Heart right ventricle (tissue), 16 donors: ENCODE measurements at places on chromosomes 5 and 9.

DNA sequence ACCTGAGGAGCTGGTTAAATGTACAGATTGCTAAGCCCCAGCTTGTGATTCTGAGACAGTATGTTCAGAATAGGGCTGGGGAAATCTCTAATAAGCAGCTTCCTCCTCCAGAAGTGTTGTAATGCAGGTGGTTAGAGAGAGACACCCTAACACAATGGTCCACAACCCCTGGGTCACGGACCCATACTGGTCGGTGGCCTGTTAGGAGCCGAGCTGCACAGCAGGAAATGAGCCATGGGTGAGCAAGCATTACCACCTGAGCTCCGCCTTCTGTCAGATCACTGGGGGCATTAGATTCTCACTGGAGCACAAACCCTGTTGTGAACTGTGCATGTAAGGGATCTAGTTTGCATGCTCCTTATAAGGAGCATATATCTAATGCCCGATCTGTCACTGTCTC is 61.8 kb downstream of the SLC36A1 start:
- DNase-seq: no peak
- no peak overlapping the region for H3K27ac ChIP-seq
- no peaks in the 10 kb centered on the region for H3K36me3 ChIP-seq
- no peaks in the 10 kb centered on the region for H3K27me3 ChIP-seq
- no peak overlapping the region for H3K4me3 ChIP-seq
- H3K4me1 ChIP-seq: no peaks in the 10 kb centered on the region

DNA sequence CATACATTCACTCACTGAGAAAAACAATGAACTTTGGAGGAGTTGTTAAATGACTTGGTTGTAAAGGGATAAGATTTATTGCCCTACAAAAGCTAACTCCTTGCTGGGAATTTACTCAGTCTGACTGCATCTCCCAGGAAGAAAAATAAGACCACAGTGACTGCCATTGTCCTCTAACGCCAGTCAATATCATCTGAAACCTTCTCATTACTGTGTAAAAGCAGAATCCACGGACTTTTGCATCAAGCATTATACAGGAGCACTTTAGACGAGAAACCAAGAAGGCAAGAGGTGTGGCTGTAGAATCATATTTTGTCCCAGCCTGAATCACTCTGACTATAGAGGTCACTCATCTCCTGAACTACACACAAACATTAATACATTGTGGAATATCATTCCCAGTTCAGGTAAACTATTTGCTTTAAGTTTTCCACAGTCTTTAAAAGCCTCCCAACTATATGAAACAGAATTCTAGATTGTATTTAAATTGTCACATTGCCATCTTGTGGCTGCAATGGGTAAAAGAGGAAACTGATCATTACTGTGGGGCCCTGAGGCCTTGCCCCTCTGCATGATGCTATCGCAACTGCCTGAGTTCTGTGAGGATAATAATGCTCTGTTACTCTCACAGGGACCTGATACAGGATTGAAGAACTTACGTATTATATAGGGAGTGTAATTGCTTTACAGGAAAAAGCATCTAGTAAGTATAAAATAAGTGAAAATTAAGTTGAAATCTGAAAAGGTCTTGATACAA is 142.9 kb downstream of the SLCO4C1 start:
- no peak overlapping the region for H3K27ac ChIP-seq
- H3K36me3 ChIP-seq: no peaks in the 10 kb centered on the region
- no peak for DNase-seq
- no peak overlapping the region for H3K4me3 ChIP-seq
- no peaks in the 10 kb centered on the region for H3K27me3 ChIP-seq

DNA sequence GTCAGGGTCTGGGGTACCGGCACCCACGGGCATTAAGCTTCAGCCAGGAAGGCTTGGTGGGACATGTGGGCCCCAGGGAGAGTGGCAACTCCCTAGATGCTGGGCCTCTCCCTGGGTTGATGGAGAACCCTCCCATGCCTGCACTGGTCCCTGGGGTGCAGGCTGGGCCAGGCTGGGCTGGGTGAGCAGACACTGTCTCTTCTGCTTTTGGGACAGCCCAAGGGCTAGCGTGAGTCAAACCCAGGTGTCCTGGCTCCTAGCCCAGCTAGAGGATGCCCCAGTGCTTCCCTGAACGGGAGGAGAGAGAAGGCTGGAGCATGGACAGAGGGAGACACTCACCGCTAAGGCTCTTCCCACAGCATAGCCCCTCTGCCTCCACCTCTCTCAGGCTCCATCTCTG is 5.7 kb upstream of the AQP7 start:
- no peaks in the 10 kb centered on the region for H3K27me3 ChIP-seq
- H3K36me3 ChIP-seq: no peaks in the 10 kb centered on the region
- peaks cover 10% of the 10 kb centered on the region for H3K4me1 ChIP-seq
- no peak overlapping the region for H3K4me3 ChIP-seq
- no peak for DNase-seq
- H3K27ac ChIP-seq: no peak overlapping the region

- no peak overlapping the region for H3K27ac ChIP-seq
- DNase-seq: no peak
- no peaks in the 10 kb centered on the region for H3K4me1 ChIP-seq
- no peaks in the 10 kb centered on the region for H3K36me3 ChIP-seq
- H3K27me3 ChIP-seq: no peaks in the 10 kb centered on the region
These were observed 7.0 kb upstream of the SIL1 start for GRCh38 chr5:139205124-139205523.

GRCh38 chr9:128416432-128417019 is 4.1 kb upstream of the CERCAM start:
- H3K27me3 ChIP-seq: peaks cover 83% of the 10 kb centered on the region
- H3K4me3 ChIP-seq: no peak overlapping the region

GRCh38 chr9:110133059-110133458 is 74.9 kb downstream of the C9orf152 start:
- H3K4me3 ChIP-seq: no peak overlapping the region
- H3K27me3 ChIP-seq: no peaks in the 10 kb centered on the region
- peaks cover 20% of the 10 kb centered on the region for H3K36me3 ChIP-seq
- H3K4me1 ChIP-seq: peaks cover 87% of the 10 kb centered on the region

- H3K4me1 ChIP-seq: peaks cover 39% of the 10 kb centered on the region
- DNase-seq: no peak
- H3K27me3 ChIP-seq: no peaks in the 10 kb centered on the region
- no peak overlapping the region for H3K27ac ChIP-seq
- H3K36me3 ChIP-seq: no peaks in the 10 kb centered on the region
- H3K4me3 ChIP-seq: no peak overlapping the region
These were observed 32.8 kb downstream of the ZNF608 start for GRCh38 chr5:124713595-124713994.

GRCh38 chr5:109656829-109657228 is 32.9 kb upstream of the MAN2A1 start:
- no peak overlapping the region for H3K27ac ChIP-seq
- DNase-seq: peak; percentile 15
- no peak overlapping the region for H3K4me3 ChIP-seq
- H3K4me1 ChIP-seq: no peaks in the 10 kb centered on the region
- no peaks in the 10 kb centered on the region for H3K36me3 ChIP-seq

DNA sequence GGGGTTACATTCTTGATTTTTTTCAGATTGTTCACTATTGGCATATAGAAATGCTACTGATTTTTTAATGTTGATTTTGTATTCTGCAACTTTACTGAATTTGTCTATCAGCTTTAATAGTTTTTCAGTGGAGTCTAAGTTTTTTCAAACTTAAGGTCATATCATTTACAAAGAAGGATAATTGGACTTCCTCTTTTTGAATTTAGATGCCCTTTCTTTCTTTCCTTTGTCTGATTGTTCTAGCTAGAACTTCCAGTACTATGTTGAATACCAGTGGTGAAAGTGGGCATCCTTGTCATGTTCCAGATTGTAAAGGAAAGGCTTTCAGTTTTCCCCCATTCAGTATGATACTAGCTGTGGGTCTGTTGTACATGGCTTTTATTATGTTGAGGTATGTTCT is 49.3 kb downstream of the SREK1 start:
- H3K4me3 ChIP-seq: no peak overlapping the region
- H3K27me3 ChIP-seq: no peaks in the 10 kb centered on the region
- DNase-seq: no peak
- no peak overlapping the region for H3K27ac ChIP-seq
- no peaks in the 10 kb centered on the region for H3K4me1 ChIP-seq
